ENCODE measurements at places on chromosomes 1 and 21.

DNA sequence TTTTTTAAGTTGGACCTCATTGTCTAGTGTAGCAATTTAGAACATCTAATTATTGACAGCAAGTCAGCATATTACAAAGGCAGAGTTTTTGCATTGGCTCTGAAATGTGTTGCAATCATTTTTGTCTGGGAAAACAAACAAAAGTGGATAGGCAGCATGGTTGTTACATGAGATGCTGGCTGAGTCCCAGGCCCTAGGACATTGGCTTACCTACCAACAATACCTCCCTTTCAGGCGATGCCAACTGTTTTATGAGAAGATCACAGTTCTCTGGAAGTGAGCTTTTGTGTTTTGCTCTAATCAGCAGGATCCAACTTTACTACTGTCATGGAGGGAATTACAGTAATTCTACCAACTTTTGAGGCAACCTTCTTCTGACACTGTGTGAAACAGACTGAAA, 71.5 kb upstream of the CXADR start:
- no peak for DNase-seq

GRCh38 chr21:43307677-43308070, 119.3 kb downstream of the SIK1 start:
- no peak for DNase-seq

DNA sequence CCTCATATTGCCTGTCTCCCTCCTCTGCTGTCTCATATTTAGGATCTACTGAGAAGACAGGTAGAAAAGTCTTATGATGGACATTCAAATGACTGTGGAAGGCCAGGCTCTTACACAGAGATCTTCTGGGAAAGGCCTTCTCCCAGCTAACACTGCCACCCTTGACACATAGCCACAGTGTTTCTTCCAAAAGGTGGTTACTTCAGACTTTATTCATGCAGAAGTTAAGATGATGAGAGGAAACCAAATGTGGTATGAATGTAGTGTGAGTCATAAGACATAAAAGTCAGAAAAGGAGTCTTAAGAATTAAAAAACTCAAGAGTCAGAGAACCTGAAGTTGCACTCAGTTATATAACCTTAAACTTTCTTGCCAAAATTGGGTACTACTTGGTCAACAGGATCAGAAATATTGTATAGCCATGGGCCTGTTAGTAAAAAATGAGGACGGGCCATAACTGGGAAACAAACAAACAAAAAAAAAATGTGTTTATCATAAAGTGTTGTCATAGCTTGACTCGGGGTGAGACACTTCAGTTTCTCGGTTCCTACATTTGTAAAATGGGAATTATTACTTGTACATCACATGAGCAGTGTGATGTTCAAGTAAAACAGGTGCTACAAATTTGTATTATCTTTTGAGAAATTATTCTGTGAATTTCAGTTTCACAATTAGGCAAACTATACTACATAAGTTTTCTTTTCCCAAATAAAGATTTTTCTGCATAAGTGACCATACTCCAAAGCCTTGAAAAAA, 1.2 kb upstream of the DENND1B start:
- no peak for DNase-seq

DNA sequence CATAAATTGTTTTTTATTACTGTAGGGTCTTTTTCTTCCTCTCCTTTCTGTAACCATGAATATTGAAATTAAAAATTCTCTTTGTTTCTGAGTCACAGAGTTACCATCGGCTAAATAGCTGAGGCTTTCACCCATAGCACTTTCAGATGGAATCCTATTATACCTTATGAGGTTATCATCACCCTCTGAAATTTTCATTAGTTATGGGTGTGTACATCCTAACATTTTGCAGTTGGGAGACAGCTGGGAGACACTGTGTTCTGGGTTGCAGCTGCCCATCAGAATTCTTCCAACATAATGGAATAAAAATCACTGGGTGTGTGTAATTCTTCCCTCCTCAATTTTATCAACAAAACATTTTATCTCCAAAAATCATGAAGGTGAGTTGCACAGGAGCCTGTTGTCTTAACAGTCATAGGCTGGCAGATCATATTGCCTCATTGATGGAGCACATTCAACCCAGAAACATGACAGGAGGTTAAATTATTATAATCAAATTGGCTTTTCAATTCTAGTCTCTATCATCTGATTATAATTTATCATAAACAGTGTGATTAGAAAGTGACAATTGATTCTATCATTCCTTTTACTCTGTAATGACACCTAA, 17.4 kb downstream of the CYYR1 start:
- no peak for DNase-seq

DNA sequence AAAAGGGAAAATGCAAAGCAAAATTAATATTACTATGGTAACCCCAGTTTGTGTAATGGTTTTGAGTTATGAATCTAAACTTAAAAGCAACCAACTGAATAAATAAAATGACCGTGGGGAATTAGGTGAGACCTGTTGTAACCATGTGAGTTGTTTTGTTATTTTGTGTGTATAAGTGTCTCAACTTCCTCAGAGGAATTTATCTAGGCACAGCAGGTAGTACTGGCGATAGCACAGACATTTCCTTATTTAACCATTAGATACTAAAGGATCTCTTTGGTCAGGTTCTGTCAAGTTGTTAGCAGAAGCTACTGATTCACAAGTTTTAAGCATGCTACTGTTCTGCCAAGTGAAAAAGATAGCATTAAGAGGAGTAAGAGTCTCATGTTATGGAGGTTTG, 39.3 kb upstream of the LRRC7 start:
- DNase-seq: no peak

- DNase-seq: no peak
Measured at GRCh38 chr1:101364370-101365120, 127.7 kb downstream of the S1PR1 start.

Measured in NCI-H510A treated with DMSO at 0.1 percent for 48 hours (cell line).